ENCODE measurements at places on chromosomes 1 and 21. TPM values are rescaled to one million over a fixed set of nuclear protein-coding genes. Genes with fewer than 3 reads are reported as not detected.

Gene TSPAN1
- 0.75 TPM for total RNA-seq

- DNase-seq, result no peak
Observed at GRCh38 chr21:24112020-24112419, 1495.3 kb downstream of the MRPL39 start.

DNA sequence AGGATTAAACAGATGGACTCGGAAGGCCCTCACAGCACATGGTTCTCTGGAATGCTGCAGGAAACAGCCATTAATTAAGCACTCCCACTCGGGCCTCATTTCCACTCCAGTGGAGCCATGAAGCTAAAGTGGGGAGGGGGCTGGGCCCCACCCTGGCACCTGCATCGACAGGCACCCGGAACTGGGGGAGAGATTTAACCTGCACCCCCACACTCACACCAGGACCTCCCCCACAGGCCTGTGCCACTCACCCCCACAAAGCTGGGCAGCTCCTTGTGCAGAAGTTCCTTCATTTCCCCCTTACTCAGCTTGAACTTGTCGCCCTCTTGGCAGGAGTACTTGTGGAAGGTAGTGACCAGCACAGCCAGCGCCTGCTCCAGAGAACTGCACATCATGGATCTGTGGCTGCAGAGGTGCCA, 2.2 kb downstream of the S100A2 start:
- no peak for DNase-seq

Gene GIPC2
- 2.0 TPM for total RNA-seq

GRCh38 chr1:152964536-152964935, 5.9 kb upstream of the SPRR4 start:
- no peak for DNase-seq

- no peak for DNase-seq
Observed at GRCh38 chr1:164565357-164565756, 6.4 kb downstream of the PBX1 start.

DNA sequence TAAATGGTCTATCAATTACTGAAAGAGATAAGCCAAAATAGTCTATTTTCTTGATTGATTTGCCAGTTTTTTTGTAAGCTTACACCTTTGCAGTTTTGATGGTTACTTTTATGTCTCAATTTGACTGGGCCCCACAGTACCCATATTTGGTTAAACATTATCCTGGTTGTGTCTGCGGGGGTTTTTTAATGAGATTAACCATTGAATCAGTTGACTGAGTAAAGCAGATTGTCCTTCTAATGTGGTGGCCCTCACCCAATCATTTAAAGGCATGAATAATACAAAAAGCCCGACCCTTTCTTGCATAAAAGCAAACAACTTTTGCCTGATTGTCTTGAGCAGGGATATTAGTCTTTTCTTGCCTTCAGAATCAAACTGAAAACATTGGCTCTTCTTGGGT, 650.0 kb upstream of the RGS18 start:
- DNase-seq, result no peak

Gene TTC22
- not detected for total RNA-seq

GRCh38 chr1:100714599-100714998, 4.9 kb upstream of the VCAM1 start:
- no peak for DNase-seq

Gene COL6A1
- 173 TPM for total RNA-seq

GRCh38 chr21:26916799-26917198, 50.1 kb downstream of the ADAMTS5 start:
- DNase-seq, result no peak

Gene PAQR6
- 0.51 TPM for total RNA-seq

DNA sequence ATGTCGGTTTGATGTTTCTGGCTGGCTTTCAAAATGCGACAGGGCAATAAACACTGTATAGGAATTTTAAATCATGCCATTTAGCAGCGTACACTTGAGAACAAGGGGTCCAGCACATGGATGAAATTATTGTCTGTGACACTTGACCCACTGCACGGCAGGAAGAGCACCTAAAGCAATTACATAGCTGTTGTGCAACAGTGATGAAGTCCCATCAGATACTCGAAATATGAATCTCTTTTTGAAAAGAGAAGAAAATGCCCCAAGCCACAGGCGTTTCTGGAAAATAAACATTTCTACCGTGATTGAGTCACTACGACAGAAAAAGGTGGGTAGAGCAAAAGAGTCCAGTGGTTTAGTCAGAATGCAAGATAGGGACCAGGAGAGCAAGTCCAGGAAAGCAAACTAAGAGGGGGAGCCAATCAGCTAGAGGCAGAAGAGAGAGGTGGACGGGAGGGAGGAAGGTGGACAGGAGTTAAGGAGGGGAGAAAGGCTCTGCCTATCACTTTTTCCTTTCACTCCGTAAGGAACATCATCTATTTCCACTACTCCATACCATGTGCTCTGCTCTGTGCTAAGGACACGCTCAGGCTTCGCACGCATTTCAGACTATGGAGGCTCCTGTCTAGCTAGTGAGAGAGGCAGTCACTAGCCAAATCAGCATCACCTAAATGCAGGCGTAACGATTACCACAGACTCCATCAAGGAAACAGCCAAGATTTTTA, 6.4 kb downstream of the DSCAM start:
- no peak for DNase-seq

Gene FMO2
- 59.2 TPM for total RNA-seq

Gene FAM43B
- total RNA-seq, result 3.0 TPM

- DNase-seq, result no peak
Observed at GRCh38 chr1:185864889-185865517, 130.8 kb downstream of the HMCN1 start.

Gene HOOK1
- 6.3 TPM for total RNA-seq

Gene ABCB10
- 11.3 TPM for total RNA-seq

GRCh38 chr1:178578541-178578940, 65.6 kb downstream of the TEX35 start:
- no peak for DNase-seq

Gene ANXA9
- total RNA-seq, result not detected

GRCh38 chr1:27153549-27153886, 1.4 kb downstream of the SLC9A1 start:
- DNase-seq, result no peak

GRCh38 chr1:44949286-44949685, 37.1 kb downstream of the EIF2B3 start:
- no peak for DNase-seq

- DNase-seq, result no peak
Observed at GRCh38 chr1:27109103-27109822, 45.7 kb downstream of the SLC9A1 start.

Gene FAM72C
- total RNA-seq, result not detected

DNA sequence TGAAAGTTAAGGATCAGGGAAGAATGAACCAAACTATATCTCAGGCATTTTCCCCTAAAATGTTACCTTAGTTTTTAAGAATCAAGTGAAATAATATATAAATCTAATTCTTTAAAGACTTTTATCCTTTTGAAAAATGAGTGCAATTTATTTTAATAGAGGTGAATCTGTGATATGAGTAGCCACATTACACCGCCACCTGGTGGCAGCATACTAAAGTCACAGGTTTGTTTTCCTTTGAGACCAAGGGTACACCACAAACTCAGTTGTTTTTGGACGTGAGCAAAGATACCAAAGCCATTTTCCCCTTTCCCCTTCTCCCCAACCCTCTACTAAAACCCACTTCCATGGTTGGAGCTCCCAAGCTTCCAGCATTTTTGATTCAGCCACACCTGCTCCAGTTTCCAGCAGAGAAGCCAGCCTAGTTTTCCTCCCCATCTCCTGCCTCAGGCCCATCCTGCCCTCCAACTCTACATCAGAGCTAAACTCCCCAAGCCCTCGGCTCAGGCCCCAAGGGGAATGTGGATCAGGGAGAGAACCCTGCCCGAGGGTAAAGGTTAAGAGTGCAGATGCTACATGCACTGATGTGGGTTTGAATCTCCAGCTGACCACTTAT, 22.9 kb upstream of the LDLRAP1 start:
- DNase-seq, result peak; percentile 69

- no peak for DNase-seq
Observed at GRCh38 chr1:203899869-203900714, 38.7 kb downstream of the SNRPE start.

DNA sequence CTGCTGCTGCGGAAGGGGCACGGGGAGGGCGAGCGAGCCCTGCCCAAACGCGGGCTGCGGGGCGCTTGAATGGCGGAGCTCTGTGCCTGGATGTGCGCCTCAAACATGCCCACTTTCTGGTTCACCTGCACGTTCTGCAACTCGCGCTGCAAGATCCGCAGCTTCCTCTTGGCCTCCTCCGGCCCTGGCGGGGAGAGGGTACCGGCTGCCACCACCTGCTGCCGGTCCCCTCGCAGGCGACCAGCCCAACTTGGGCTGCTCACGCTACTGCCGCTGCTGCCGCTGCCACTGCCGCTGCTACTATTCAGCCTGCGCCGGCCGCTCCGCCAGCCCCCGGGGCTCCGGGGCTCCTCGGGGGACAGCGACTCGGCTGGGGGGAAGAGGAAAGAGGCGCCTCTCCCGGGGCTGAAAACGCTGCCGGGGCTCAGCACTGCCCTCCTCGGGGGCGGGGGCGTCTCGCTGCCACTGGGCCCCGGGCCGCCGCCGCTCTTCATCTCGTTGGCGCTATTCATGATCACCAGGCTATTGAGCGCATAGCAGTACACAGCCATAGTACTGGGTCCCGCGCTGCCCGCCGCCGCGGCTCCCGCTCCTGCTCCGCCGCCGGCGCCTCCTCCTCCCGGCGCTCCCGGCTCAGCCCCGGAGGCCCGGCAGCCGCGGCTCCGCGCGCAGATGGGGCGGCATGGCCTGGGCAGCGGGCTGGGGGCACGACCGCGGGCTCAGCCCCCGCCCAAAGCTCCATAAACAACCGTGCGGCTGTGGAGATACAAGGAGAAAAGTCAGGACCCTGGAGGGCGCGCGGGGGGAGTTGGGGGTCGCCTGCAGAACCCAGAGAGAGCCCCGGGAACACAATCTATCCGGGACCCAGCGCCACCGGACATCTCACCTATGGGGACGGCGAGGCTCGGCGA, 1.9 kb downstream of the ITPKB start:
- DNase-seq, result peak; percentile 66

DNA sequence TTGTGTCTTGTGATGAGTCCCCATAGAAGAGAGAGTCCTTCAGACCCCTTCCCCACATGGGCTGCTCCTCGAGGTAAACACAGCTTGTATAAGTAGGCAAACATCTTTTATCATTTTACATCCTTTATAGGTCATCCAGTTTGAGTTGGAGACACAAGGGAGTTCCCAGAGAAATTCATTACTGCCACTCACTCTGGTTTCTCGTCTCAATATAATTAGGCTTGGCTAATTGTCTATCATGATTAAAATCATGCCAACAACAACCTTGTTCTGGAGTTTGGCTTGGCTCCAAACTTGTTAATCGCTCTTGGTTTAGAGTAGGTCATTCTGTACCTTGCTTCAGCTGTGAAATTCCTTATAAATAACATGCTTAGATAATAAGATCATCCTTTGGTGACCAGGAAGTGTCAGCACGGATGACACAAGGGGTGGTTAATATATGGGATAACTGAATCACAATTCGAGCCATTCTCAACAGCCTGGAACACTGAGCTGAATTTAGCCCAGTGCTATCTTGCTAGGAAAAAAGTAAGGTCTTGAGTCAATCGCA, 70.7 kb upstream of the DAB1 start:
- no peak for DNase-seq

DNA sequence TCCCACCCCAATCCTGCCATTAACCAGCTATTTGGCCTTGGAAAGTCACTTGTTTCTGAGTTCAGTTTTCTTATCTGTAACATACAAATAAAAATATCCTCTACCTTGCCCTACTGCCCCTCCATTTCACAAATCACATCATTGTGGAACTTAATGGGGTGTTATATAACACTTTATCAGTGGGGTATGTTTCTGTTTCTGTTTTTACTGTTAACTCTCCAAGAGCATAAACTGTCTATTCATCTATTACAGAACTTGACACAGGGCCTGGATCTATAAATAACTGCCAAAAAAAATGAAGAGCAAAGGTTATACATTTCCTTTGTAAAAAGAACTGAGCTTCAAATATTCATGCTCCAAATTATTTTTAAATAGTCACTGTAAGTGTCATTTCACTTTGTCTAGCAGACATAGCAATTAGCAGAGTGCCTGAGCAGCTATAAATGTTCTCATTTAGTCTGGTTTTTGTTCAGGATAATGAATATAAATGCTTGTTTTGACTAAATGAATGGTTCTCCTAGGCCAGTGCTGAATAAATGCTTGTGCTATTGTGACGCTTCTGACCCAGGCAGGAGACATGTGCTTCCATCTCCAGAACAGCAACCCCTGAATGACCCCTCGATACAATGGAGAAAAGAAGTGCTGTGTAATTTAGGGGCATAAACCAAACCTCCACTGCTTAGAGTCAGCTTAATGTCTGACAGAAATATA, 7.4 kb downstream of the PIGM start:
- no peak for DNase-seq

Gene NEXN
- 370 TPM for total RNA-seq

DNA sequence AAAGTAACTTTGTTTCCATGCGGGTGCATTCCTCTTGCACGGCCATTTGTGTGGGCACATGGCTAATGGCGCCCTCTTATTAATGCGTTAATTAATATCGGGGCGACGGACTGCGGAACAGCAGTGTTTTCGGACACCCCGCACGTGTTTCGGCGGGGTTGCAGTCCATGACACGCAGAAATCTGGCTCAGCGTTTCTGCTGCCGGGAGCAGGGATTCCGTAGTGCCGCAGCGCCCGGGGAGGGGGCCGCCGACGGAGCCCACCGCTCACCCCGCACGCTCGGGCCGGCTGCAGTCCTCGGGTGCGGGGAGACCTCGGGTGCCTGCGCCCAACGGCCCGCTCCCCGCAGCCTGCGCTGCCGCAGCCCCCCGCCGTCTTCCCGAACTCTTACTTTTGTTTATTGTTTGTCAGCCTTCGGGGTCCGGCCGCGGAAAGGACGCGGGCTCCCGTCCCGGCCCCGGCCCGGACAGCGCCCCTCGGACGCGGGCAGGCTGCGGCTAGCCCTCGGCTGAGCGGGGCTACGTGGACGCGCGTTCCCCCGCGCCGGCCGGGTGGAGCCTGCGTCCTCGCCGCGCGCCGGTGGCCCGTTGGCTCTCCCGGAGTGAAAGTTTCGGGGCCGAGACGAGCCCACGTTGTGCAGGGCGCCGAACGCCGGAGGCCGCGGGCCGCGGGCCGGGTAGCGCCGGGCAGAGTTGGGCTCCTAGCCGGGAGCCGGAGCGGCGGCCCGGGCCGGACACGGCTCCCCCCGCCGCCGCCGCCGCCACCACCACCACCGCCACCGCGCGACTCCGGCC, 849 bp downstream of the NFIA start:
- DNase-seq, result peak; percentile 59

DNA sequence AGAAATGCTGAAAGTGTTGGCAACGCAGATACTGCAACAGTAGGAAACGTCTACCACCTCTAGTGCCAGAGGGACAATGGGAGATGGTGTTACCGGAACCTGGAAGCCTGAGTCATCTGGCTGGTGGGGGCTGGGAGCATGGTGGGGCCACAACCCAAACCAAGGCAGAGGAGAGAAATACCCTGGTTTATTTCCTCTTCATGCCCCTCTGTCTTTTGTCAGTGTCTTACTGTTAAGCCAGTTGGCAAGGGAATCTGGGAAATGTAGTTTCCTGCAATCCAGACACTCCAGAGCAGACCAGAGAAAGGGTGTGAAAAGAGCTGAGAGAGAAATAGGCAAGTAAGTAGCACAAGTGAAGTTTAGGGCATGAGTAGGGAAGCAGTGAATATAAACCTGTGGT, 14.8 kb downstream of the DNTTIP2 start:
- no peak for DNase-seq

Gene S100A5
- total RNA-seq, result not detected

- no peak for DNase-seq
Observed at GRCh38 chr21:39863111-39863510, 4.1 kb upstream of the PCP4 start.

Gene FAM177B
- not detected for total RNA-seq

Gene C1QC
- total RNA-seq, result 110 TPM

- DNase-seq, result no peak
Observed at GRCh38 chr1:27961646-27962221, 2.0 kb downstream of the XKR8 start.

GRCh38 chr1:101187297-101187696, 49.5 kb upstream of the S1PR1 start:
- DNase-seq, result no peak

Data from Right ventricle myocardium superior (tissue), 1 donor.